ENCODE measurements at places on chromosomes 5 and 9.

- no peak for DNase-seq
Measured at GRCh38 chr9:135104761-135105160, 17.3 kb downstream of the OLFM1 start.

- DNase-seq = peak; percentile 27
Measured at GRCh38 chr9:100216178-100216787, 117.2 kb downstream of the INVS start.

DNA sequence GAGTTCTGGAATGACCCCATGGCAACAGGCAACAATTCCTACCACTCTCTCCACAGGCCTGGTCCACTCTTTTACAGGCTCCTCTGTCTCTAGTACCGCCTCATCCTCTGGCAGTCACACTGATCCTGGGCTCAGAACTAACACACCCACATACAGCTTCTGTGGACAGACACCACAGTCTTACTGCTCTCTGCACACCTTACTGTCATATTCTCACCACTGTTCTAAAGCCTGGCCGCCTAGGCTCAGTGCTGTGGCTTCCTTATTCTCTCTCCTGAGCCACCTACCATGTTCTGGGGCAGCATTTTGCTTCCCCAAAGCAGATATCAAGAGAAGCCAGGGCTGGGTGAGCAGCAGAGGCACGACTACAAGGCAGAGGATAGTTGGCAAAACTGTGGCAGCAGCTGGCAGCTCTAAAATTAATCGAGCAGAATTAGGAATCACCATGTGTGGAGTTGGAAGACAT lies 14.8 kb downstream of the REEP5 start:
- no peak for DNase-seq

GRCh38 chr9:19464764-19465585 lies 56.2 kb downstream of the ACER2 start:
- DNase-seq = peak; percentile 94
